COLO829 (cell line): ENCODE measurements at places on chromosomes 5 and 9.

DNA sequence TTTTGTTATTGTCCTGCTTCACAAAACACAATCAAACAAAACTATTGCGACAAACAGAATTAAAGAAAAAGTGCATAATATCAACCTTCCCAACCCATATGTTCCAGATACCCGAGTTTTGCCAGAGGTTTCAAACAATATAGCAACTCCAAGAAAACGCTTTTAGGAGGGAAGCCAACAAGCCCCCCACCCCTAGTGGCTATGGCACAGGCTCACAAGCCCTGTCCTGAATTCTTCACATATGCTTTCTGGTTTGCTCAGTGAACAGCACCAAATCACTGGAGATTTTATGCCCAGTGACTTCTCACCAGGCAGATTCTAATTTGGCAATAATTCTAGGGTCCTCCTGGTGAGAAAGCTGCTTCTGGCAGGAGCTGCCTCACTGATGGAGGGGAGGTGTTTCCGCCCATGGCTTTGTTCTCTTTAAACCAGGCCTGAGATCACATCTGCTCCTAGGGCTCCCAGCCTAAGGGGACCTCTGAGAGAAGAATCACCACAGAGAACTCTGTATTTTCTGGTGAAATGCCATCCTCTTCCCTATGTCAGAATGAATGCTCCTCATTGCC is 1982.4 kb downstream of the EFNA5 start:
- no peak for DNase-seq

- no peak for DNase-seq
Measured at GRCh38 chr5:56102889-56103288, 108.1 kb upstream of the IL6ST start.

DNA sequence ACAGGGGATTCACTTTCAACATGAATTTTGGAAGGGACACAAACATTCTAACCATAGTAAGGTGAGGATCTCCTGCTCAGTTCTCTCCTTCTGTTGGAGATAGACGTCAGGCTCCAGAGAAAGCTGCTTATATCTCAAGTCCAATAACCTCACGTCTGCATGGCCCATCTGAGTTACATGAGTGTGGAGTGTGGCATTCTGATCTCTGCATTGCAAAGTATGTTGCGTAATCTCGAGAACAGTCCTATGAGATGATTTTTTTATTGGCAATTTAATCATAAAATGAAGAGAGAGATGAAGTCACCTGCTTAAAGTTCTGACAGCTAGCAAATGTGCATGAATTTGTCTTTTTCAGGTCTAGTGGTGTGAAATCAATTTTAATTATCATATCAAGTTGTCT is 118.8 kb downstream of the SLC12A2 start:
- DNase-seq: no peak

DNA sequence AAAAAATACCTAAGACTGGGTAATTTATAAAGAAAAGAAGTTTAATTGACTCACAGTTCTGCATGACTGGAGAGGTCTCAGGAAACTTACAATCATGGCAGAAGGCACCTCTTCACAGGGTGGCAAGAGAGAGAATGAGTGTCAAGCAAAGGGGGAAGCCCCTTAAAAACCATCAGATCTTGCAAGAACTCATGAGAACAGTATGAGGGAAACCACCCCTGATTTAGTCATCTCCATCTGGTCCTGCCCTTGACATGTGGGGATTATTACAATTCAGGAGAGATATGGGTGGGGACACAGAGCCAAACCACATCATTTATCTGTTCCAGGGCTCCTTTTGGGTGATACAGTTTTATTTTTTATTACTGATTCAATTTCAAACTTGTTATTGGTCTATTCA is 23.2 kb upstream of the ADAMTS16 start:
- DNase-seq: no peak

DNA sequence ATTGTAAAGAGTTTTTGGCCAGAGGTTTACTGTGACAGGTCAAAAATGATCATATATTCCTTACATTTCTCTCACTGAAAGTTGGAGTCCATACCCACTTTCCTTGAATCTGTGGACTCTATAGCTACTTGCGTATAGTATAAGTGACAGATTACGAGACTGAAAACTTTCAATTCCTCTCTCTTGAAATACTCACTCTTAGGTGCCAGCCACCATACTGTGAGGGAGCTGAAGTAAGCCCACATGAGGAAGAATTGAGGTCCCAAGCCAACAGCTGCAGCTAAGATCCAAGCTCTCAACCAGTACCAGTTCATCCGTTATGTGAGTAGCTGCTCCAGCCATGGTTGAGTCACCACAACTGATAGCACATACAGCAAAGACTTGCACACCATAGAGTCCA is 128.1 kb upstream of the FAM174A start:
- DNase-seq: no peak

- DNase-seq: no peak
Measured at GRCh38 chr9:90423661-90424193, 218.9 kb downstream of the DIRAS2 start.

DNA sequence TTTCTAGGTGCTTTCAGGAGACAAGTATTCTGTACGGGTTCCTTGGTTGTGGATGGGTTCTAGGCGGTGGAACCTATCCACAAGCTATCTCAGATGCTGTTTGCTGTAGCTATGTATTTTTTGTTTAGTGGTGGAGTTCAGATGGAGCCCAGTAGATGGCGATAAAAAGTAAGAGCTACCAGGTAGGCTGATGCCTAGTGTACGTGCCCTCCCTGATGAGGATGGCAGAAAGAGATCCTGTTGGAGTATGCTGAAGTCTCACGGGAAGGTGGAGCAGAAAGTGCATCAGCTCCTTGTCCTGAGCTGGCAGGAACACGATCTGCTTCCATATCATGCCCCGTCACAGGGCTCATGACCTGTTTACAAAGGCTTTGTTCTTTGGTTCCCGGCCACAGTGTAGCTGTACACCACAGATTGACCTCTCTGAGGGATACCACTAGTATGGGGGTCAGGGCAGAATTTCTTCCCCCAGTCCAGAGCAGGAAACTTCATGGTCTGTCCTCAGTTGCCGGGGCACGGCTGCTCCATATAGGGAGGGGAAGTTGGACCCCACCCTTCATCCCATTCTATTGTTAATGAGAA is 12.6 kb upstream of the UGT3A2 start:
- DNase-seq: peak; percentile 53

DNA sequence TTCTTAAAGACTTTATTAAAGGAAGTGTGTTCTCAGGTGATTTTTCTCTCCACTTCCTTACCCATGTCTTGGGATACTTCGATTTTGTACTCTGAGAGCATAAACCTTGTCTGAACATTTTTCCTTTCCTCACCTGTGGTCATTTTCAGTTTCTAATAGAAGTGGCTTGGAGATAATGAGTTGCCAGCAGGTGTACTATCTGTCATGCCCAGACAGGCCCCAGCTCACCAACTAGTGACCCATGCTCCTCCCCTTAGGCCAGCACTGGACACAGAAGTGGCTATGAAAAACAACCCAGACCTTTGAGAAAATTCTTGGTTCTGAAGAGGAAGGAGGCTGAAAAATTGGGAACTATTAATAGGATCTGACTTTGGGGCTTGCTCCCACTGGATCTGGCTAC is 49.2 kb upstream of the SMIM32 start:
- no peak for DNase-seq

- DNase-seq: no peak
Measured at GRCh38 chr5:52693280-52693679, 94.4 kb upstream of the ITGA1 start.

GRCh38 chr5:135149956-135150723 is 116.1 kb upstream of the PITX1 start:
- no peak for DNase-seq

- DNase-seq: no peak
Measured at GRCh38 chr9:83754383-83754977, 46.7 kb upstream of the UBQLN1 start.

- no peak for DNase-seq
Measured at GRCh38 chr9:16825971-16826625, 44.4 kb downstream of the BNC2 start.

DNA sequence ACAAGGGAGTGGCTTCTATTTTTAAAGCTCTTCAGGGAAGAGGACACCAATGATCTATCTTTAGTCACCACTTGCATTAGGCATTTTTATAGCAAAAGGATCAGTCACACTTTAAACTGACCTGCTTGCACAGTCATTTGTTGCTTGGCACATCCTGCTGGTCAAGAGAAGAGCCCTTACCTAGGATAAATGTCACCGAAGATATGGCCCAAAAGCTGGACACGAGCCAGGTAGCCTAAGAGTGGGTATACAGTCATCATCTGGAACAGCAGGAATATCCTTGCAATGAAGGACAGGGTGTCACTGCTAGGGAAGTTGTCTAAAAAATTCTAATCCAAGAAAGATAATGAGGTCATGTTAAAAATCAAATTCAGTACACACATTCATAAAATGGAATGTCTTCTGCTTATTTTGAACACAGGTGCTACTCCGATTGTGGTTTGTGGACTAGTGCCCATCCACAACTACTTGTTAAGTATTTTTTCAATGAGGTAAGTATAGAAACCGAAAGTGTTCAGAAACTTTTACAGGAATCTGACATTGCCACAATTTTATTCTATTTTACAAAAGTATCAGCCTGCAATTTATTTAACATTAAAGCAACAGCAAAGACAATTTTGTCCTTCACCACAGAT is 78.4 kb downstream of the SLC38A9 start:
- no peak for DNase-seq

GRCh38 chr5:62718324-62718723 is 139.7 kb downstream of the LRRC70 start:
- no peak for DNase-seq

GRCh38 chr5:142540922-142541422 is 144.9 kb downstream of the FGF1 start:
- DNase-seq: no peak

DNA sequence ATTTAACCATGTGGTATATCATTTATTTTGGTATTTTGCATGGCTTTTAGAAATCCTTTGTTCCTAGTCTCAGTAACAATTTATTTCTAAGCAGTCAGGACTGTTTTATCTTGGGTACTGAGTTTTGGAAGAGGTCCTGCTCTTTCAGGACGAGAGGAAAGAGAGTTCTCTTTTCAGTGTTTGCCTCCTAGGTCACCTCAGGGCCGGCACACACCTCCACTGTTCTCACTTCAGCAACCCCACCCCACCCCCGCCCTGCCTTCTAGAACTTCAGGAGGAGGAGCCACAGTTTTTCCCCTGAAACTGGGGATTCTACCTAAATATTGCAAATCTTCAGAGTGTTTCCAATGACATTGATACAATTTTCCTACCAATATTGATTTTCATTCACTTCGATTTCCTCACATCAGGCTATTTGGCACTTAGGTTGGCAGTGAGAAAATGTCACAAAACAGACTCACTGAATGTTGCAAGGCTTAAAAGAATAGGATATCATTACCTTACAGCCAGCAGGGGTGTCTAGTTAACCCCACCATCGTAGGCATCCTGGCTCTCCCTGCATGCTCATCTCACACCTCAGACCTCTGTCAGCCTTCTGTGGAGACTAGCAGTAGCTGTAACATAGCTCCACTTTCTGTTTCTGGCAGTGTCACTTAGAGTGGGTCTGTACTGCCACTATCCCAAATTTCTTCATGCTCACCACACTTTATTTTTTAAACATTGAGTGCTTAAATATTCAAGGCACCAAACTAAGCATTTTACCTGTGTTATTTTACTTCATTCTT is 5.4 kb downstream of the IGIP start:
- no peak for DNase-seq

- DNase-seq: no peak
Measured at GRCh38 chr9:88660611-88661010, 125.6 kb downstream of the NXNL2 start.

- DNase-seq: no peak
Measured at GRCh38 chr5:52985306-52985705, 3.8 kb upstream of the ITGA2 start.

DNA sequence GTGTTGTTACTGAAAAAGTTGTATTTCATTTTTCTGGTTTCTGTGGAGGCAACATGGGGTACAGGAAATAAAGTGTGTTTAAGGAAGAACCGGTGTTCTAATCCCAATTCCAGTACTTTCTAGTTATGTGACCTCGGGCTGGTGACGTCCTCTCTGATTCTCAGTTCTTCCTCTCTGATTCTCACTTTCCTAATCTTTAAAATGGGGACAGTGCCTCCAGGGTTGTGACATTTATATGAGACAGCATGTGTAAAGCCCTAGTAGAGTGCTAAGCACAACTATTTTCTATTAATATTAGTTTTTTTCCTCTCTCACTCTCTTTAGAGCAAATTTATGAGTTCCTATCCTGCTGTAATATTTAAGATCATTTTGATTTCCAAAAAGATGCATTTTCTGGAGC is 50.9 kb upstream of the PTPDC1 start:
- no peak for DNase-seq

DNA sequence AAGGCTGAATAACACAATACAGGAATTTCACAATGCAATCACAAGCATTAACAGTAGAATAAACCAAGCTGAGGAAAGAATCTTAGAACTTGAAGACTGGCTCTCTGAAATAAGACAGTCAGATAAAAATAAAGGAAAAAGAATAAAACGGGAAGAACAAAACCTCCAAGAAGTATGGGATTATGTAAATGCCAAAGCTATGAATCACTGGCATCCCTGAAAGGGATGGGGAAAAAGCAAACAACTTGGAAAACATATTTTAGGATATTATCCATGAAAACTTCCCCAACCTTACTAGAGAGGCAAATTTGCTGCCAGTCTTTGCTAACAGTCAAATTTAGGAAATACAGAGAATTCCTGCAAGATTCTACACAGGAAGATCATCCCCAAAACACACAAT is 157.9 kb downstream of the ALDH1A1 start:
- no peak for DNase-seq

GRCh38 chr5:30147976-30148375 is 1045.5 kb upstream of the CDH6 start:
- DNase-seq: no peak

DNA sequence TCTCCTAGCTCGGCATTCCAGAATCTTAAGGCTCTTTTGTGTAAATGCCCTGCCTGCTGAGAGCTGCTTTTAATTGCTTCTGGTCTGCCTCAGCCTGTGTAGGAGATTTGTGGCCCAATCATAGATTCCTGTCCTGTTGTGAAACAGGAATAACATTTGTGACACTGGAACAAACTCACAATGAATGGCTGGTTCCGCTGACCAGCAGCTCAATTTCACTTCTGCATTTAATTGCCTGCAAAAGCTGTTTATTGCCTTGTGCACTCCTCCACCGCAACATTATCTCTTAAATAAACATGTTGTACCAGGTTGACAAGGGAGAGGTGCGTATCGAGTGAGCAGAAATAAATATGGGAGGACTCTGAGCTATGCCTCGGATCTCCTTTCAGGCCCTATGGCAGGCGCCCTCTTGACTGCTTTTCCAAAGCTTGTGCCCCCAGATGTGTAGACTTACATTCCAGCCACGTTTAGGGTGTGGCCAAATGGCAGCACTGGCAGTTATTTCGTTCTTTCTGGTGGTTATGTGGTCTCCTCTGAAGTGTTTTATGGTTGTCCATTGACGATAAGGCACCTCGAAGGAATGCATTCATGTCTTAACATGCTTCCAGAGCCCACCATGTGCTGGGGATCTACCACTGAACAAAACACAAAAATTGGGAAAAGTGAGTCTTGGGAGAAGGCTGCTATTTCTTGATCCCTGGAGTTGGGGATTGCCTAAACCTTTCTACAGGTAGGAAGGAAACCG is 58.1 kb downstream of the DMRT1 start:
- DNase-seq: no peak

DNA sequence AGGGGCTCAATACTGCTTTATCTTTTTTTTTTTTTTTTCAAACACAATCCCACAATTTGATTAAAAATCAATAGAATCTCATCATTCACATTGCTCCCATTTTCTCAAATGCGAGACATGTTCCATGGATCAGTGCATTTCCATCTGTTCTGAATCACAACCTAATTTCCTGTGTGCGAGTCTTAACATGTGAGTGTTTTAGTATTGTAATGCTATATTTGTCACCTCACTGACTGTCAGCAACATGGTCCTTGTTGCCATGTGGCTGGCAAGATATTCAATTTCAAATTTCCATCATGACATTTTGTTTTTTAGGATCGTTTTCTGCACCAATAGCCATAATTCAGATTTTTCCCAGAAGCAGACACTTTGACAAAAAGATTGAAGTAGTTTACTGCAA is 233.2 kb upstream of the PRDM9 start:
- no peak for DNase-seq
